Ecto neural progenitor cell (in vitro differentiated cells): ENCODE measurements at places on chromosomes 13 and 19.

GRCh38 chr19:4007836-4008539 lies 452 bp downstream of the PIAS4 start:
- DNase-seq: peak; percentile 59

DNA sequence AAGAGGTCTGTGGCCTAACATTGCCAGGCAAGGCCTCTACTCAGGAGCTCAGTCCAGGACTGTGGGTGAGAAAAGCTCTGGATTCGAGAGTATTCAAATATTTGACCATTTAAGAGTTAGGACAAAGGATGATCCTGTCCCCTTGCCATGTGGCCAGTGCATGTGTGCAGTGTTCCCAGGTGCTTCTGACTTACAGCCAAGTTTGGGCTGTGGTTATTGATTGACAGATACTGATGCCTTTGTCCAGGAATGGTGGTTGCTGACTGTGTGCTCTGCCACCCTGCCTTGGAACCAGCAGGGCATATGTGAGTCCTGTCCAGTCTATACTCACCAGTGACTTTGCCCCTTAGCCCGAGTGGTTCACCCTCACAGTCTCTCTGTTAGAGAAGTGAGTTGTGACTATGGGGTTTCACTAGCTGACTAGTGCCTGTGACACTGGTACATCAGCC lies 51.9 kb downstream of the GARRE1 start:
- DNase-seq: no peak

DNA sequence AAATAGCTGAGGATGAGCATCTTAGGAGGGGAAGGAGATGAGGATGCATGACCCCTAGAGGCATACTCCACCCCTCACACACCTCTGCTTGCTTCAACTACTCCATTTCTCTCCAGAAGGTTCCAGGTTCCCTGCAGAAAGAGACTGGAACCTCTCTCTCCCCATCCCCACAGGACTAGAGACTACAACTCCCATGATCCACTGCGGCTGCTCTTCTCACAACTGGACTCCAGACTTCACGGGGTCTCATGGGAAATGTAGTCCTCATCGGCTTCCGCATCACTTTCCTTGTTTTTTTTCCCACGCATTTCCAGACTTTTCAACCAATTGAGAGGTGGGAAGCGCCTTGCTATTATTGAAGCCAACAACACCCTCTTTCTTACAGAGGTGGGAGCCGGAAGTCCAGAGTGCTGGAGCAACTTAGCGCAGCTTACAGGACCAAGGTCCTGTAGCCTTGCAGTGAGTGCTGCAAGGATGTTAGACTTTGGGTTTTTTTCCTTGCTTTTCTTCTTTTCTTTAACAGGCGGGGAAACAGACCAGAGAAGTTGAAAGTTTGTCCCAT lies 13.9 kb upstream of the CACNG6 start:
- DNase-seq: peak; percentile 78

- no peak for DNase-seq
Observed at GRCh38 chr19:38268539-38268938, 4.2 kb downstream of the SPINT2 start.
